ENCODE measurements at places on chromosomes 1 and 21.

- no peaks in the 10 kb centered on the region for H3K36me3 ChIP-seq
- H3K4me3 ChIP-seq = no peak overlapping the region
- no peaks in the 10 kb centered on the region for H3K27me3 ChIP-seq
- DNase-seq = no peak
Measured at GRCh38 chr1:64150266-64150665, 53.2 kb upstream of the UBE2U start.

DNA sequence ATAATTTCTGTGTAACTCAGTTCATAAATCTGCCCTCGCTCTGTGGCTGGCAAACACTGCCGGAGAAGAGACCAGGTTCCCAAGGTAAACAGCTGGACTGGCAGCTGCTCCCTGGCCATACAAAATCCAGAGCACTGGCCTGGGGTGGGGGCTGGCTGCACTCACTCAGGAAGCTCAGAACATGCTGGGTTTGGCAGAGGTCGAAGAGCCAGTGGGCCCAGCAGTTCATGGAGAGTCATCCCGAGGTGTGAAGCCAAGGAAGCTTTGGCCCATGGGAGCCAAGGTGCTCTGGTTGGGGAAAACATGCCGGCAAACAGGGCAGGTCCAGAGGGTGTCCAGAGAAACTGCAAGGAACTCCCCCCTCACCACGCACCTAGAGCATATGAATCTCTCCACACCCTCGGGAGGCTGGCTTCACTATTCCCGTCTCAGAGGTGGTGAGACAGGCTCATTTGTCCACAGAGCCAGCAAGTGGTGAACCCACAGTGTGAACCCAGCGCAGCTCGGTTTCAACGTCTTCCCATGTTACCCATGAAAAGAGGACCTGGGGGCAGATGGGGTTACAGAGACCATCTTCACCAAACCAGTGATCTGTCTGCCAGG lies 102.4 kb downstream of the DMRTB1 start:
- H3K4me3 ChIP-seq = no peak overlapping the region
- H3K4me1 ChIP-seq = peaks cover 3% of the 10 kb centered on the region
- H3K27me3 ChIP-seq = peaks cover 19% of the 10 kb centered on the region
- no peak for DNase-seq
- no peaks in the 10 kb centered on the region for H3K36me3 ChIP-seq

- H3K36me3 ChIP-seq = peaks cover 70% of the 10 kb centered on the region
- no peak for DNase-seq
- H3K4me3 ChIP-seq = no peak overlapping the region
Measured at GRCh38 chr1:176102768-176103350, 104.2 kb downstream of the COP1 start.

GRCh38 chr1:22222723-22223122 lies 79.8 kb upstream of the WNT4 start:
- DNase-seq = no peak
- H3K27me3 ChIP-seq = peaks cover 24% of the 10 kb centered on the region
- H3K36me3 ChIP-seq = no peaks in the 10 kb centered on the region
- no peak overlapping the region for H3K4me3 ChIP-seq

DNA sequence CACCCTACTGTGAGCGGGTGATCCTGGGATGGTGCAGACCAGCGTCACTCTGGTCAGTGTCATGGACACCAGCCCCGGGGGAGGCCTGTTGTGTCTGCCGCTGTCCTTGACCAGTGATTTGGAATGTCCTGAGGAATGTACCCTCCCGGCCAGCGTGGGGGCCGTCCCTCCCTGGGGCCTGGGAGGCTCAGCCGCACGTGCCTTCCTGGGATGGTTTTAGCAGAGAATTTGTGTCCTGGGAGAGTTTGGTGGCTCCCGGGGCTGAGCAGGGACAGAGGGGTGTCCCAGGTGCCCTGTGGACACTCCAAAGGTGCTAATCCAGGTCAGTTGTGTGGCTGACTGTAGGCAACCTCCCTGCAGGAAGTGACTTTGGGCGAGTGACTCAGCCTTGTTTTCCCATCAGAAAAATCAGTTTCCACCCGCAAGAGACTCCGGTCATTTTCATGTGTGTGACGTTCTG lies 6.2 kb downstream of the ARHGEF16 start:
- peaks cover 8% of the 10 kb centered on the region for H3K27me3 ChIP-seq
- no peak overlapping the region for H3K4me3 ChIP-seq
- H3K27ac ChIP-seq = no peak overlapping the region

- no peak overlapping the region for H3K27ac ChIP-seq
- H3K36me3 ChIP-seq = no peaks in the 10 kb centered on the region
- peaks cover 9% of the 10 kb centered on the region for H3K4me1 ChIP-seq
- no peak overlapping the region for H3K4me3 ChIP-seq
Measured at GRCh38 chr1:199157494-199157893, 518.7 kb downstream of the PTPRC start.

DNA sequence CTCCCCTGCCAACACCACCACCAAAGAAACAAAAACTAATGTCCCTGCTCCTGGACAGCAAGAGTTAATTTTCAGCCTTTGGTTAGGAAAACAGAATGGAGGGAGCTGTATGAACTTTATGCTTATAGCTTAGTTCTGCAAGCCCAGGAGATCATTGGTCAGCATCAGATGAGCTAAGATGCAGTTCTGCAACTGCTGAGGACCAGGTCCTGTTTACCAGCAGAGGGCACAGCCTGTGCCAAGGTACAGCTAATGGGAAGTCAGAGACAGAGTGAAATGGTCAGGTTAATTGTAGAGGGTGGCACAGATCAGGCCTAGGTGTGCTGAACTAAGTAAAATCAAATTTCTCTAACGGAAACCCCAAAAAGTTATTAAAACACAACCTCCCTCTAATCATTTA lies 161.3 kb downstream of the ROR1 start:
- no peak overlapping the region for H3K27ac ChIP-seq
- peaks cover 2% of the 10 kb centered on the region for H3K4me1 ChIP-seq
- no peak overlapping the region for H3K4me3 ChIP-seq
- DNase-seq = no peak
- H3K27me3 ChIP-seq = peaks cover 7% of the 10 kb centered on the region

- H3K4me3 ChIP-seq = no peak overlapping the region
- peaks cover 8% of the 10 kb centered on the region for H3K4me1 ChIP-seq
Measured at GRCh38 chr1:113205980-113206766, 133.2 kb downstream of the LRIG2 start.

GRCh38 chr1:7896994-7897393 lies 43.6 kb downstream of the TNFRSF9 start:
- peaks cover 6% of the 10 kb centered on the region for H3K27me3 ChIP-seq
- H3K4me3 ChIP-seq = no peak overlapping the region
- H3K4me1 ChIP-seq = no peaks in the 10 kb centered on the region
- DNase-seq = no peak
- H3K27ac ChIP-seq = no peak overlapping the region
- H3K36me3 ChIP-seq = no peaks in the 10 kb centered on the region

DNA sequence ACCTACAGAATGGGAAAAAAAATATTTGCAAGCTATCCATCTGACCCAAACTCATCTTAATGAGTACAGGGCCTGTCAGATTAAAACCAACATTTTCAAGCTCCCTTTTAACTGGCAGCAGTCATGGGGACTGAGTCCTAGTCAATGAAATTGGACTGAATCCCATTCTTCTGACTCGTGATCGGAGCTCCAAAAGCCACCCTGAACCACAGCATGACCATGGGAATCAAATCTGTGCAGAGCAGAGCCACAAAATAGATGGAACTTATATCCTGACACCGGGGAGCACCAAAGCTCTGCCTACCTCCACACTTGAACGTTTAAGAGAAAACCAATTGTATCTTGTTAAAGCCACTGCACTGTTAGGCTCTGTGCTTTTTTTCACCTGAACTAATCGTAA lies 5.0 kb upstream of the RWDD3 start:
- peaks cover 6% of the 10 kb centered on the region for H3K4me1 ChIP-seq
- DNase-seq = no peak
- peaks cover 3% of the 10 kb centered on the region for H3K27me3 ChIP-seq
- H3K27ac ChIP-seq = no peak overlapping the region
- H3K36me3 ChIP-seq = no peaks in the 10 kb centered on the region
- no peak overlapping the region for H3K4me3 ChIP-seq

GRCh38 chr1:187654635-187655034 lies 825.9 kb downstream of the PLA2G4A start:
- no peak overlapping the region for H3K27ac ChIP-seq
- no peak for DNase-seq
- H3K36me3 ChIP-seq = no peaks in the 10 kb centered on the region
- no peak overlapping the region for H3K4me3 ChIP-seq
- H3K4me1 ChIP-seq = no peaks in the 10 kb centered on the region
- H3K27me3 ChIP-seq = no peaks in the 10 kb centered on the region

- no peak for DNase-seq
- H3K27ac ChIP-seq = no peak overlapping the region
- H3K36me3 ChIP-seq = no peaks in the 10 kb centered on the region
- H3K4me1 ChIP-seq = no peaks in the 10 kb centered on the region
- H3K27me3 ChIP-seq = peaks cover 3% of the 10 kb centered on the region
Measured at GRCh38 chr1:1989789-1990188, 13.8 kb downstream of the CFAP74 start.

- no peak overlapping the region for H3K27ac ChIP-seq
- H3K4me1 ChIP-seq = no peaks in the 10 kb centered on the region
- no peaks in the 10 kb centered on the region for H3K36me3 ChIP-seq
- H3K27me3 ChIP-seq = peaks cover 6% of the 10 kb centered on the region
- no peak for DNase-seq
Measured at GRCh38 chr1:227417756-227418480, 99.6 kb upstream of the CDC42BPA start.

DNA sequence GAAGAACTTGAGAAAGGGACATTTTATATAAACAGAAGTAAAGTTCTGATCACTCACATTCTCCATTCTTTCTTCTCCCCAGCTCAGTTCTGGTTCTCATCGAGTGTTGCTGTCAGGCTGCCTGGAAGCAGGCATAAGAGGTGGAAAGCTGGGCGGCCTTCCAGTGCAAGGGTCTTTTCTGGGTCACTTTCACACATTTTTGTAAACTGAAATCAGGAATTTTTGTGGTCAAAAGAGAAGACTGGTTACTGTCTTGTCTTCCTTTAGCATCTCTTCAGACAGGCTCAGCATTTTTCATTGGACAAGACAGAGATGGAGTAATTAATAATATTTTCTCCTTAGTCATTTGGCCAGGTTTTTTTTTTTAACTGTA lies 93.7 kb downstream of the CTH start:
- no peak for DNase-seq
- H3K27me3 ChIP-seq = peaks cover 9% of the 10 kb centered on the region
- no peaks in the 10 kb centered on the region for H3K4me1 ChIP-seq

DNA sequence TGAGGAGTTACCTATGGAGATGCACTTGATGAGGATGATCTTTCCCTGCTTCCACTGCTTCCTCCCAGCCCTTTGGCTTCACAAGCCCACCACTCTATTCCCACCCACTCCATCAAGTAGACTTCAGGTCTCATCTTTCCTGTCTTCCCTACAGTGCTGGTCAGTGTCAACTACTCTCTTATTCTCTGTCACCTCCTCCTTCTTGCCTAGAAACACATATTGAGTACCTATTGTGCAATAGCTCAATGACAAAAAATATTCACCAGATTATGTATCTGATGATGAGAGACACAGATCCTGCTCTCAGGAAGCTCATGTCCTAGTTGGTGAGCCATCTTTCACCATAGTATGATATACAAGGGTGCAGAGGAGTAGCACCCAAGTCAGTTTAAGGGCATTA lies 82.2 kb upstream of the NFASC start:
- H3K27me3 ChIP-seq = peaks cover 32% of the 10 kb centered on the region
- DNase-seq = no peak
- peaks cover 4% of the 10 kb centered on the region for H3K4me1 ChIP-seq
- no peak overlapping the region for H3K4me3 ChIP-seq
- peaks cover 1% of the 10 kb centered on the region for H3K36me3 ChIP-seq

- H3K27ac ChIP-seq = no peak overlapping the region
- H3K27me3 ChIP-seq = no peaks in the 10 kb centered on the region
- no peaks in the 10 kb centered on the region for H3K4me1 ChIP-seq
- no peak overlapping the region for H3K4me3 ChIP-seq
- peaks cover 8% of the 10 kb centered on the region for H3K36me3 ChIP-seq
Measured at GRCh38 chr1:221117548-221117951, 238.3 kb downstream of the HLX start.

- H3K27ac ChIP-seq = peak overlapping the region; percentile 59
- peaks cover 14% of the 10 kb centered on the region for H3K4me1 ChIP-seq
- peak overlapping the region; percentile 69 for H3K4me3 ChIP-seq
Measured at GRCh38 chr21:36149788-36150711, 6.6 kb upstream of the DOP1B start.

GRCh38 chr21:45455674-45456583 lies 51.0 kb downstream of the COL18A1 start:
- no peaks in the 10 kb centered on the region for H3K36me3 ChIP-seq
- peaks cover 3% of the 10 kb centered on the region for H3K4me1 ChIP-seq
- no peak overlapping the region for H3K27ac ChIP-seq

DNA sequence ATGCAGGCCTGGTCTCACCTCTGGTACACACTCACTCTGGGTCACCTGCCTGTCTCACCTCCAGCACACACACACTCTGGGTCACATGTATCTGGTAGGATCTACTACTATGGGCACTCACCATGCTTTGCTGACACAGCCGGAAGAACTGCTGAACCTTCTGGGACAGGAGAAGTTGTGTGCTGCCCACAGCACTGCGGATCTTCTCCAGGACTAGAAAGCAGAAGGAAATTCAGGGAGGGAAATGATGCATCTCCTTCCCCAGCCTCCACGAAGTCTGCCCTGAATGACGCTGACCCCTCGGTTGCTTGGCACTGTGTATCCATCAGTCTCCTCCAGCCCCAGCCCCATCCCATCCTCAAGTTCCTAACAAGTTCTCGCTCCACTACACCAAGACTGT lies 7.9 kb upstream of the SMIM12 start:
- peaks cover 7% of the 10 kb centered on the region for H3K4me1 ChIP-seq
- DNase-seq = no peak
- H3K27me3 ChIP-seq = no peaks in the 10 kb centered on the region
- H3K36me3 ChIP-seq = peaks cover 2% of the 10 kb centered on the region
- H3K27ac ChIP-seq = peak overlapping the region; percentile 43

DNA sequence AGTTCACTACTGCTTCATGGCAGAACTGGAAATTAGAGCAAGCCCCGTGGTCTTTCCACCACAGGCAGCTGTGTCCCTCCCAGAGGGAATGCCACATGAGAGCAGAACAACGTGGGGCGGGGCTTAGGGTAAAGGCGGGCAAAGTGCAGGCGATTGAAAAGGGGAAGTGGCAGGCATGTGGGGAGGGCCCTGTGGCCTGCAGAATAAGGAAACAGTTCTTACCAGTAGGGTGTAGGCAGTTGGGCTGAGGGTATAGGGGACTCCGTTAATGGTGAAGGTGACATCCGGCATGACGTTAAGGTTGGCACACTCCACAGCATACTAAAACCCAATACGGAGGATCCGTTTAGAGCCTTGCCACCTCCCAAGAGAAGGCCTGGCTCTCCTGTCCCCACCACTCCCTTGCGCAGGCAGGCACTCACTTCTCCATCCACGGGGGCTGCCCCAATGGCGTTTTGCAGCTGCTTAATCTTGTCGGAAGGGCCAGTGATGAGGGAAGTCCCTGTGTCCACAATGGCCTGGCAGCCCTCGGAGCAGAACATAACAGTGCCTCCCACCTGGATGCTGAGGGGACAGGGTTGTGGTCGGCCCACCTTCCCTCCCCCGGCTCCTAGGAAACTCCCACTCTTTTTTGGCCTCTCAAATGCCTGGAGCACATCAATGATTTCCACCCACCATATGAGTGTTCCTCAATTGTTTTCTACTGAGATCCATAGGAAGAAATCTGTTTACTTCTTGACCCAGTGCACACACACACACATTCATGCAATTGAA lies 9.1 kb upstream of the RAB7B start:
- peak overlapping the region; percentile 93 for H3K27ac ChIP-seq
- peak; percentile 84 for DNase-seq
- H3K4me3 ChIP-seq = peak overlapping the region; percentile 69
- peaks cover 23% of the 10 kb centered on the region for H3K4me1 ChIP-seq
- no peaks in the 10 kb centered on the region for H3K36me3 ChIP-seq
- no peaks in the 10 kb centered on the region for H3K27me3 ChIP-seq

GRCh38 chr1:27297903-27298302 lies 24.1 kb upstream of the TMEM222 start:
- H3K4me1 ChIP-seq = peaks cover 3% of the 10 kb centered on the region
- no peaks in the 10 kb centered on the region for H3K27me3 ChIP-seq
- no peak overlapping the region for H3K27ac ChIP-seq

- no peaks in the 10 kb centered on the region for H3K36me3 ChIP-seq
- DNase-seq = no peak
- H3K4me1 ChIP-seq = peaks cover 7% of the 10 kb centered on the region
- no peaks in the 10 kb centered on the region for H3K27me3 ChIP-seq
Measured at GRCh38 chr1:27503844-27504587, 14.0 kb upstream of the WASF2 start.
